IPS DF 19.7 (cell line): ENCODE measurements at places on chromosomes 12 and 14.
A peak's percentile ranks its signal among the peaks of the same experiment; 100 is the strongest.

DNA sequence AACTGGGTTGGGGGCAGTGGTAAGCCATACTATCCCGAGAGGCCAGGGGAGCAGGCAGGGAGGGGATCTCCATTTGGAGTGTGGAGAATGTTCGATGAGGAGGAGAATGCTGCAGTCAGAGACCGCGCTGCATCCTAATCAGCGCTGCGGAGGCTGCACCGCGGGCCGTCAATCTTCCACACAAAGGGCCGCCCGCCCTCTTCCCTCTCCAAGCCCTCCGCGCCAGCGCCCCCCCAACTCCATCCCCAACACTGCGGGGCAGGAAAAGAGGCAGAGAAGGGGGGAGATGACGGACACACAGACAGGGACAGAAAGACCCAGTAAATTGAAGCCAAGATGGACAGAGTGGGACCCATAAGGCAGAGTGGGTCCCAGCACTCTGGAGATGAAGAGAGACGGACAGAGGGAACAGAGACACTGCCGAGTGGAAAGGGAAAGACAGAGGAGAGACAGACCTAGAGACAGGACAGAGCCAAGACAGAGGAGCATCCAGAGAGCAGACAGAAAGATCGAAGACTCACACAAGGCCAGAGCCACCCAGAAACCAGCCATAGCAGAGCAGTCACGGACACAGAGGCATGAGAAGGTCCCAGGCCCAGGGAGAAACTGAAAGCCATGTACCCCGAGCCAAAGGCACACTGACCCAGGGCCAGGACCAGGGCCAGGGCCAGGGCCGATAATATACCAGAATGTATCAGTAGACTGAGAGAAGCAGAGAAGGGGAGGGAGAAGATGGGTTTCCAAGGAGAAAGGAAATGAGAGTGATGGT lies 3.5 kb downstream of the CISTR start:
- no peak for DNase-seq

GRCh38 chr14:35534208-35534872 lies 376 bp downstream of the INSM2 start:
- DNase-seq, result no peak

GRCh38 chr12:68611806-68612160 lies 1.1 kb downstream of the RAP1B start:
- no peak for DNase-seq

- no peak for DNase-seq
These were observed 15.2 kb downstream of the STON2 start for GRCh38 chr14:81384900-81385299.

DNA sequence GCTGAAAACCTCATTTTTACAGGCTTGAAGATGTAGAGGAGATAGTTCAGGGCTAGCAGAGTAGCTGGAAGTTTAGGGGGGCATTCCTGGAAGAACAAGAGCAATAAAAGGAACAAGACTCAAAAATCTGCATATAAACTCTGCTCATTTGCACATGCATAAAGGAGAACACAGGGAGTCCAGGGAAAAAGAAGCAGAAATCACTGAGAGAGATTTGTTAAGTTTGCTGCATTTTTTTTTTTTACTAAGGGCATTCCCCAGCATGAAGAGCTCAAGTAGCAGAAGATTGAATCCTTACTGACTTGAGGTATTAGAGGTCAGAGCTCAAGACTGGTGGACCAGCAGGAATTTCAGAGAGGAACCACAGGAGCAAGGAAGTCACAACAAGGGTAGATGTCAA lies 28.2 kb upstream of the BCL11B start:
- DNase-seq, result peak; percentile 57

DNA sequence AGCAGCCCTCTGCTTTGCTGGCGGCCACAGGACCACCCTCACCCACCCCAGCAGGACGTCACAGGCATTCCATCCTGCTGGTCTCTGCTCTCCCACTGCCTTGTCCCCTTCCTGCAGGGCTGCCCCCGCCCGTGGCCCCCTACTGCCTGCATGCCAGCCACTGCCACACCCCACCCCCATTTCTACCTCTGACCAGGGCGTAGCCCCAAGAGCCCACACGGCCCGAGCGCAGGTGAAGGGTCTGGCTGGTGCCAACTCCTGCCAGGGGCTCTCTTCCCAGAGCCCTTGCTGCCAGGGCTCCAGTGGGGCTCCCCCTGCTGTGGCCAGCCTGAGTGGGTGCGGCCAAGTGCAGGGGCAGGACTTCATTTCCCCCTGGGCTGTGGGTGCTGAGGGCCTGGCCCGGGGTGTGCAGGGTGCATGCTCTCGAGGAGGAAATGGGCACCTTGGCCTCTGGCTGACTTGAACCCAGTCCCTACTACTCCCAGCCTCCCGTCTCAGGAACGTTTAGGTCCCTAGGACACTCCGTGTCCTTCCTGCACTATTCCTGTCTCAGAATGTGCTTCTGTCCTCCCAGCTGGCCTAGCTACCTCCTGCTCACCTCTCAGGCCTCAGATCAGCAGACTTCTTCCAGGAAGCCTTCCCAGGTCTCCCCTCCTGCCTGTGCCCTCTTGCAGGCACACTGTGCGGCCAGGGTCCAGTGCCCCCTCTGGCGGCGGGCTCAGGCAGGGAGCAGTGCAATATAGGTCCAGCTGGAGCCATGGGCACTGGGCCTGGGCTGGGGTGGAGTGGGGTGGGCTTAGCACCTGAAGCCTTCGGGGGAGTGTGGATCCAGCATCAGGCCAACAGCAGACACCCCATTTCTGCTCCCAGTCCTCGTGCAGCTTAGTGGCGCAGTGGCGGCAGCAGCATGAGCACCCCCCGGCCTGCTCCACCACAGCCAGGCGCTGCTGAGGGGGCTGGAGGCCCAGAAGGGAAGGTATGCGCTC lies 1.4 kb downstream of the LBHD2 start:
- no peak for DNase-seq

GRCh38 chr12:18254081-18254480 lies 7.2 kb upstream of the PIK3C2G start:
- DNase-seq, result no peak

DNA sequence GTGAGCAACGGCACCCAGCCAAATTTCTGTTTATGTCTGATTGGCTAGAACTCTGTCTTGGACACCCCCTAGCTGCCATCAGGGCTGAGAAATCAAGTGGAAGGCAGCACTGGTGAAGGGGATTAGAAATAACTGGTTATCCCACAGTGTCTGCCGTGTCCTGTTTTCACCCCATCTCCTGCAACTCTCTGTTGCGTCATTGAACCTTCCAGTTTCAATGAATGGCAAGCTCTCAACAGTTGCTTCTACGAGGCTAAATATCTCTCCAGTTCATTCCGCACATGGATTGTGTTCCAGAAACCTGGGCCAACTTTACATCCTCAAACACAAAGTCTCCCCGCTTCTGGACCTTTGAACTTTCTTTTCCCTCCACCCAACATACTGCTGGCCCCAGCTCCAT lies 173.7 kb downstream of the RBM19 start:
- DNase-seq, result no peak

DNA sequence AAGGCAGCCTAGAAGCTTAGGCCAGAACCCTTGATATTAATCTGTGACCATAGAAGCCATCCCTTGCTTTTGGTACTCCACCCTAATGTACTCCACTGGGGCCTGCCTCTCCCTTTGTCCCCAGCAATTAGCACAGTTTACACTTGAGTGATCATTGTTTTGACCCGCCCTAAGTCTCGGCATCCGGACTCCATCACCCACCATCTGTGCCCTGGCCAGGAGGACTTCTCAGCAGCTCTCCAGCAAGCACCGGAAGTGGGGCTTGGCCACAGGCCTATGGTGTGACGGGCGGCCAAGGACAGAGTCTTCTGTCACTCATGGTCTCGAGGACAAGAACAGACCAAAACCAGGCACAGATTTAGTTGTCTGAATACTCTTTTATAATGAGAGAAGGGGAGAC lies 126.5 kb upstream of the NTF3 start:
- DNase-seq, result no peak

GRCh38 chr14:96363751-96364336 lies 518 bp downstream of the GSKIP start:
- no peak for DNase-seq

DNA sequence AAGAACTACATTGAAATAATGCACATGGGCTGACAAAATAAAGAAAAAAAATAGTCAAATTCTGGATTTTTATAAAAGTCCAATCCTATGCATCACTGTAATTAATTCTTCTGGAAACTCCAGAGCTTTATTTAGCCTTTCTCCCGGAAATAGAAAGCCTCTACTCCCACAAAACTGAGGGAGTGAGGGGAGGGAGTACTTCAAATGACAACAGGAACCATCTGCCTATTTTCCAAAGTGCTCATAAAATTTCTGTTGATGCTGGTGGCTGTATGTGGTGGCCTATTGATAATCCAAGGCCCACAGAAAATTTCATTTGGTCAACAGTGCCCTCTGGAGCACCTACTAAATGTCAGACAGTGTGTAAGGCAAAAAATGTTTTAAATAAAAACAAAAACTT lies 64.6 kb downstream of the KIF21A start:
- DNase-seq, result no peak

DNA sequence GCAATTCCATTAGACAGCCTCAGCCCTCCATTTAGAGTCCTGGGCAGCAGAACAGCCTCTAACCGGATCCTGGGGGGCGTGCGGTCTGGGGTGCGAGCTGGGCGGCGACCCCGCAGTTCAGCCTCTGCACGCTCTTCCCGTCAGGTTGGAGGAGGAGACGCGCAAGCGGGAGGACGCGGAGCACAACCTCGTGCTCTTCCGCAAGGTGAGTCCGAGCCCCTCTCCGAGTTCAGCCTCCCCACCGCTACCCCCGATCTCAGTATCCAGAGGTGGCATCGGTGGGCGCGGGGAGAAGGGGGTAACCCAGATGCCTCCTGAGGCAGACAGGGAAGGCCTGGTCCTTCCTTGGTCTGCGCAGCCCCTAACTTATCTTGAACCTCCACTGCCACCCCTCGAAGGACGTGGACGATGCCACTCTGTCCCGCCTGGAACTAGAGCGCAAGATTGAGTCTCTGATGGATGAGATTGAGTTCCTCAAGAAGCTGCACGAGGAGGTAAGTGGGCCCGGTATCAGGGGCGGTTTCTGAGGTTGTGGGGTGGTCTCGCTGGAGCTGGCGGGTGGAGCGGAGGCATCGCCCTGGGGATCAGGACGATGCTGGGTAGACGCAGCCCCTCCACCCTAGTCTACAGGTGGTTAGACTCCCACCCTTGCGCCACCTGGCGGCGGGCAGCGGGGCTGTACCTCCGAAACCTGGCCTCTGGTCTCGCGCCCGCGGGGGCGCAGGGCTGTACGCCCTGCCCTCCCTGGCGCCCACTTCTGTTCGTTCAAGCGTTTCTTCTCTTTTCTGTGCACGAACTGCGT lies 1.3 kb downstream of the PRPH start:
- no peak for DNase-seq

GRCh38 chr12:129727100-129727499 lies 176.7 kb downstream of the TMEM132D start:
- no peak for DNase-seq

DNA sequence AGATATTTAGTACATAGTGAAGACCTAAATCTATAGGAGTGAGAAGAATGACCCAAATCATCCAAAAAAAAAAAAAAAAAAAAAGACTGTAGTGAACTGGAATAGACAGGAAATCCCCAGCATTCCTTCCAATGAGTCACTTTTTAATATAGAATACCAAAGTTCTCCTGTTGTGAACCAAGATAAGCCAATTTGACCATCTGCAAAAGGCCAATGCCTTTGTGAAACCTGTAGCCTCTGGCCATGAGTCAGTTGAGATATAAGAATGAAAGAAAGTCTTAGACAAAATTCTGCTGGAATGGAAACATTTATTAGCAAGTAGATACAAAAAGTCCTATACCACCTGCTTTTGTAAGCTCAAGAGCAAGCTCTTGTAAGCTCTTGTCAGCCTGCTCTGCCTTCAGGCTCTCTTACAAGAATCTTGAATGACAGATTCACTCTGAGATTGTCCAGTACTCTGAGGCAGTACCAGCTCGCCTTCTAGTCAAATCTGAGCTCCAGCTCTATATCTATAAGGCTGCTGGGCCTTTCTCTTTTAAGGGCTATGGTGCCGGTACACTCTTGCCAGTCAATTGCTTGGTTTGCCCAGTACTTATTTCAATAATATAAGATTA lies 243.0 kb upstream of the TMTC1 start:
- DNase-seq, result no peak

DNA sequence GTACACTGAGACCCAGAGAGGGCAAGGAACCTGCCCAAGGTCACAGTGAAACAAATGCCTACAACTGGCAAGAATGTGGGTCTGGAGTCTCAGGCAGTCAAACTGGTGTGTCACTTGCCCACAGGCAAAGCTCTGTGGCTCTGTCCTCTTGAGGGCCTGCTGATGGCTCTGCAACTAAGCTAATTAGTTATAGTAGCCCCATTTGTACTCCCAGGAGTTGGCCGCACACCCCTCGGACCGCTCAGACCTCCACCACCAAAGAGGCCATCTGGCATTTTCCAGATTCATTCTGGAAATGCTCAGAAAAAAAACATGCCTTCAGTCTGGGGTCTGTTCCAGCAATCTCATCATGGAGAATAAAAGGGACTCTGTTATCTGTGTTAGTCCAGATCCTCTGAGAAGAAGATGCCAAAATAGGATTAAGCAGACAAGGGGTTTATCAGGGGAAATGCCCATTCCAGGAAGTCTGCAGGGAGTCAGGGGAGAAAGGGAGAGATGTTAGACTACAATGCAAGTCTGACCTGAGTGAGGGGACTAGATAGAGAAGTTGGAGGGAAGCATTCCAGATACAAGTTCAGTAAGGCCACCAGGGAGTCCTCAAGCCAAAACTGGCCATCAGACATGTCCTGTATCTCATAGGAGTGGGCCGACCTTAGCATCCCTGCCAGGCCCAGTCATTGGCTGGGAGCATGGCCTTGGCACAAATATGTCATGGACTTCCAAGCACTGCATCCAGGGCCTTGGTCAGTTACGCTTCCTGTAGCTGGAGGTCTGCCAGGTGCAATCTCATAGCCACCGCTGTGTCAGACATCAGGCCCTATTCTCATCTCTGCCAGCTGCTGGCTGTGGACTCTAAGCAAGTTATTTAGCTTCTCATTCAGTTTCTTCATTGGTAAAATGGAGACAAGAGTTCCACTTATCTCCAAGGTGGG lies 15.4 kb upstream of the OAS1 start:
- no peak for DNase-seq

DNA sequence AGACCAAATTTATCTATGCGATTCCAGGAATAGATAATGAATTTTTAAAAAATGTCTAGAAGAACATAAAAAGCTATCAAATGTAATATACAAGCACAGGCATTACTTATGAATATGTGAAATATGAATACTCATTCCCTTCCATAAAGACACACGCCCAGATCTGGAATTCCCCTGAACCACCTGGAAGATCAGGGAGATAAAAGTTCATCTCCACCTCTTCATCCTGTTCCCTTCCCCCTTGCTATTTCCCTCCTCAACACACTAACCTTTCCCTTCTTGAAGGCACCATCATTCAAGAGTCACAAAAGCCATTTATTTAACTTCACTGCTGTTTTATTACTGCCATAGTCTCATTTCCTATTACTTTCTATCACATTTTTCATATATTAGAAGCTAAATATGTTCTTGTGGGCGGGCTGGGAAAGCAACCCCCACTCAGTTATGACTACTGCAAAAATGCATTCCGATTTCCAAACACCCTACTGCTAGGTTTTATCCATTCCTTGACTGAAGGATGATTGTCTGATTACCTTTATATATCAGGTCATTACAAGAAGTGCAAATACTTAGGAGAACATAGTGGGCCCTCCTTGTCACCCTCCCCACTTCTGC lies 16.1 kb downstream of the FGD6 start:
- DNase-seq, result no peak

GRCh38 chr12:76813265-76813664 lies 49.4 kb downstream of the ZDHHC17 start:
- DNase-seq, result no peak

- DNase-seq, result no peak
These were observed 6.6 kb downstream of the TSPAN19 start for GRCh38 chr12:85029456-85029855.
